ENCODE measurements at places on chromosomes 5 and 9. TPM values are rescaled to one million over a fixed set of nuclear protein-coding genes. Genes with fewer than 3 reads are reported as not detected.

GRCh38 chr5:144433893-144434292, 263.2 kb downstream of the KCTD16 start:
- DNase-seq = no peak

DNA sequence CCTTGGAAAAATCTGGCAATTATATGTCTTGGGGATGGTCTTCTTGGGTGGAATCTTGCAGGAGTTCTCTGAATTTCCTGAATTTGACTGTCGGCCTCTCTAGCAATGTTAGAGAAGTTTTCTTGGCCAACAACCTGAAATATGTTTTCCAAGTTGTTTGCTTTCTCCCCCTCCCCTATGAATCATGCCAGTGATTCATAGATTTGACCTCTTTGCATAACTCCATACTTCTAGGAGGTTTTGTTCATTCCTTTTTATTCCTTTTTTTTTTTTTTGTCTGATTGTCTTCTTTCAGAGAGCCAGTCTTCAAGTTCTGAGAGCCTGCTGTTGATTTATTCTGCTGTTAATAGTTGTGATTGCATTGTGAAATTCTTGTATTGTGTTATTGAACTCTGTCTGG, 56.7 kb upstream of the SLC44A1 start:
- no peak for DNase-seq

DNA sequence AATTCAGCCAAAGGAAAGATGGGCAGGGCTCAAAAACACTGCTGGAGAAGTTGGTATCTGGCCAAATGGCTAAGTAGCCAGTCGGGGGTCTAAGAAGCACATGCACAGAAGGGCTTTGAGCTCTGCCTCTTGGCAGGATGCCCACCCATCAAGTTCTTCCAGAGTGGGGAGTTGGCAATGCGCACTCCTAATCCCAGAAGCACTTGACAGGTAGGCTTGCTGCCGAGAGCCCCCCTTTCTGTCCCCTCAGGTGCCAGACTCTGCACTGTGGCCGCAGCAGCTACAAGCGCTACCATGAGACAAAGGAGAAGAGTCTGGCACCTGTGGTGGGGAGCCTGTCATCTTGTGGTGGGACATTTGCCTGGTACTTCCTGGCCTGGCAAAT, 252.9 kb upstream of the SLC24A2 start:
- DNase-seq = no peak

STKLD1 gene
- total RNA-seq = 0.33 TPM

GRCh38 chr5:175235251-175235960, 208.6 kb downstream of the DRD1 start:
- DNase-seq = no peak

- DNase-seq = no peak
Measured at GRCh38 chr9:117412841-117413240, 2.0 kb downstream of the ASTN2 start.

QRFP gene
- total RNA-seq = not detected

CMBL gene
- 0.35 TPM for total RNA-seq

DNA sequence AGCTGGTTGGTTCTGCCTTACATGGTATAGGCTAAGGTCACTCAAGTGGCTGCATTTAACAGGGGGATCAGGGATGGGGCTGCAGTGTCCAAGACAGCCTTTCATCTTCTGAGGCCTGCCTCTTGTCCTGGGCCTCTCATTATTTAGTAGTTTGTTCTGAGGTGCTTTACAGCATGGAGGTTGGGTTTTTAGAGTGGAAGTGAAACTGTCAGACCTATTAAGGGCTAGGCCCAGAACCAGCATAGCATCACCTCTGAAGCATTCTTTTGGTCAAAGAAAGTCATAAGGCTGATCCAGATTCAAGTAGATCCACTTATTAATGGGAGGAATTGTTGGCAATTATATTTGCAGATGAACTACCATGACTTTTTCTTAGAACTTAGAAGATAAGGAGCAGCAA, 146.0 kb upstream of the NMUR2 start:
- no peak for DNase-seq

DNA sequence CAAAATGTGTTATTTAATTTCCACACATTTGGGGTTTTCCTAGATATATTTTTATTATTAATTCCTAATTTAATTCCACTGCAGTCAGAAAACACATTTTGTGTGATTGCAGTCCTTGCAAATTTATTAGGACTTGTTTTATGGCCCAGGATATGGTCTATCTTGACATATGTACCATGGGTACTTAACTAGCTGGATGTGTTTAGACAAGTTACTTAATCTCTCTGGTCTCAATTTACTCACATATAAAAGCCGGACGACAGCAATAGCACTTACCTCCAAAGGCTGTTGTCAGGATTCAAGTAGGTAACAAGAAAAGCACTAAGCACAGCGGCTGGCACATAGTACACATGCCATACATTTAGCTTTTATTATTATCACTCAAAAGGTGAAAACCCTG, 118.2 kb upstream of the MSX2 start:
- no peak for DNase-seq

DNA sequence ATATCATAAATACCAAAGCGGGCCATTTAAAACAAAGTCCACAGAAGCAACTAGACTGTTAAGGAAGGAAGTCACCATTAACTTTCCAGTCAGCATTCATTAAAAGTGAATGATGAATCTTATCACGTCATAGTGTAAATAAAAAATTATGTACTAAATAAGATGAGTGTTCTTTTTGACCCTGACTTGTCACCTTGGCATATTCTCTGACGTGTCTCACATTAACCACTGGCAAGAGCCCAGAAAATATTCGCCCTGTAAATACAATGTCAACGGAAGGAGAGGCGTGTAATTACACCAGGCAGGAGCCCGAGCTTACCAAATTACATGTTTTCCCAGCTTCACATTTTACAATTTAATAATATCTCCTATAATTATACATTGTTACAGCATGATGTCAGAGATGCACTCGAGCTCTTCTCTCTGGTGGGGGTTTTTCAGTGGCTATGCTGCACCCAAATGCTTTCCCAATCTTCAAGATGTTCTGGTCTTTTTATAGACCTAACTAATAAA, 29.3 kb upstream of the UBE2QL1 start:
- DNase-seq = no peak

DNA sequence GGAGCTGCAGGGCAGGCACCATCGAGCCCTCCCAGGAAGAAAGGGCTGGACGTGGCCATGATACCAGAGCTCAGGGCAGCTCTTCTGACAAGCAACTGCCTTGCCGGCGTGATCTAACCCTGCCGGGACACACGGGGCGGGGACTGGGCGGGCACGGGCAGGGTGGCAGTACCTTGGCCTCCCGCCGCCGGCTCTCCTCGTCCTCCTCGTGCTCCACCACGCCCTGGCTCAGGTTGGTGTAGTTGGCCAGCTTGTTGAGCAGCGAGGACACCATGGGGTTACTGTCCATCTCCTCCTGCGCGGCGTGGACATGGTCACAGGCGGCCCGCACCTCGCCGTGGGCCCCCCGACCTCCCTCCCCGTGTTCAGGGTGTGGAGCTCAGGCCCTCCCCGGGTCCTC, 18.5 kb downstream of the SLC12A7 start:
- DNase-seq = no peak

- DNase-seq = no peak
Measured at GRCh38 chr5:116225281-116225922, 140.6 kb downstream of the COMMD10 start.

PCA3 gene
- not detected for total RNA-seq

- DNase-seq = no peak
Measured at GRCh38 chr5:125149110-125149509, 402.7 kb upstream of the ZNF608 start.

DNA sequence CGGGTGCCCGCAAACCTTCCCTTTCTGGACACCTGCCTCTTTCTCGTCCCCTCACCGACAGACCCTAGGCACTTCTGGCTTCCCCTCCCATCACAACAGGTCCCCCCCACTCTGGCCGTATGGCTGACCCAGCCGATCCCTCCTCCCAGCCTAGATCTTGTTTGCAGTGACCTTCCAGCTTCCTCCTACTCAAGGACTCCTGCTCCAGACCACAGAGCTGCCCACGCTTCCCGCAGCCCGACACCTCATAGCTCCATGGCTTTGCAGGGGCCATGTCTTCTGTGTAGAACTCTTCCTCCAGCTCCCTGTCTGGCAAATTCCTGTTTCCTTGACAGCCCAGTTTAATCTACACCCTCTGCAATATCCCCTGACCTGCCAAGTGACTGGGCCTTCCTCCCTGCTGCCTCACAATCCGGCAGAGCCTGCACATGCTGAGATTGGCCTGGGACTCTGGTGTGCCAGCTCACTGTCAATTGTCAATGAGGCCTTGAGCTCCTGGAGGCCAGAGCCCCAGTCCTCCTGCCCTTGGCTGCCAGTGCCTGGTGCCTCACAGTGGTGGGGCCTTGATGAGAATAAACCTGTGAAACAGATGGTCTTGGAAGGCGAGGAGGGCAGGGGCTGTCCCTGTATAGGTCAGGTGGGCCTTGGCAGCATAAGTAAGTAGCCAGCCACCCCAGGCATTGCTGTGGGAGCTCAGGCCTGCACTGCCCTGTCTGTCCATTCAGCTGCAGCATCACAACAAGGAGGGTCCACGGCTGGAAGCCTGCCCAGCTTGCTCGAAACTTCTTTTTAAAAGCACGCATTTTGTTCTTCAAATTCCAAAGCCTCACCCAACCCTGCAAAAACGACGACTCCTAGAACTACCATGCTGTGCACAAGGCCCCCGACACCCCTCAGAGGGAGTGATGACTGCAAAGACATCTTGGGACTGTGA, 50.5 kb downstream of the GADD45G start:
- no peak for DNase-seq

GFPT2 gene
- total RNA-seq = not detected

- DNase-seq = no peak
Measured at GRCh38 chr9:97632248-97632984, 752 bp downstream of the TSTD2 start.

GRCh38 chr9:129327552-129328328, 149.7 kb upstream of the IER5L start:
- DNase-seq = no peak

PRR16 gene
- not detected for total RNA-seq

ANKHD1 gene
- 118 TPM for total RNA-seq

HAND1 gene
- not detected for total RNA-seq

STC2 gene
- 41.0 TPM for total RNA-seq

DNA sequence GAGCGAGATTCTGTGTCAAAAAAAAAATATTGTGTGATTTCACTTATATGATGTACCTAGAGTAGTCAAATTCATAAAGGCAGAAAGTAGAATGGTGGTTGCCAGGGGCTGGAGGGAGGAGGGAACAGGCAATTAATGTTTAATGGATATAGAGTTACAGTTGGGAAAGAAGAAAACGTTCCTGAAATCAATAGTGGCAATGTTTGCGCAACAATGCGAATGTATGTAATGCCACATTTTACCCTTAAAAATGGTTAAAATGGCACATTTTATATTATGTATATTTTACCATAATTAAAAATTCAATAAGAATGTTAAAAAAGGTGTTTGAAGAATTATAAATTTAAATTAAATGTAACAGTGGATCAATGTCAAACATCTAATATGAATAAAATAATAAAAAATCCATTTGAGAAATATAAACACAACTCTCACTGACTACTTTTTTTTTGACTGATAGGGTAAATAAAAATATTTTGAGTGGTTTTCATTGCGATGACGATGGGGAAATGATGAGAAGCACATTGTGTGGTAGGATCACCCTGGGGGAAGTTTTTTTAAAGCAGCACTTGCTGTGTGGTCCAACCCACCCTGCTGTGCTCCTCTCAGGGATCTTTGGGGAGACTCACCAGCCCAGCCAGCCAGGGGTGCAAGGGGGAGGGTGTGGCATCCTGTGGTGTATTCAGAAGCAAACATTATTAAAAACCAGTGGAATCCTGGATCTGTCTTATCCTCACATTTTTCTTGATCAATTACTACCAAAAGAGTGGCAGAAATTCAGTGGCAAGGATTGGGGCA, 4.3 kb downstream of the FYB1 start:
- peak; percentile 81 for DNase-seq

DENND1A gene
- 22.3 TPM for total RNA-seq

- no peak for DNase-seq
Measured at GRCh38 chr9:93057703-93058354, 672 bp upstream of the SUSD3 start.

FAM78A gene
- total RNA-seq = 51.6 TPM

DNA sequence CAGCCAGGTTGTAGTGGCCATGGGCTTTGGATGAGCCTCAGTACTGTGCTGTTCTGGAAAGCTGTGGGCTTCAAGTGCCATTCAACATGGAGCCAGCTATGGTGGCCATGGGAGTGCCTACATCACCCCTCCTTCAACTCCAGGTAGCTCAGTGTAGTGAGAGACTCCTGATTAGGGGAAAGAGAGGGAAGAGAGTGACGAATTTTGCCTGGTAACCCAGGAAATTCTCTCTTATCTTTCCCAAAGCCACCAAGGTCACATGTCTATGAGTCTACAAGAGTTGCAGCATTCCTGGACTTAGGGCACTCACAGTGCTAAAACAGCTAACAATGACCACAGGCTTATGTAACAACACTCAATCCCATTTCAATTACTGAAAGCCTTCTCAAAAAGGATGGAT, 81.7 kb upstream of the SPTLC1 start:
- DNase-seq = no peak

DBH gene
- not detected for total RNA-seq

ATG10 gene
- total RNA-seq = 5.8 TPM

- no peak for DNase-seq
Measured at GRCh38 chr5:160961038-160961437, 109.0 kb upstream of the ATP10B start.

GRCh38 chr9:134778156-134778555, 102.5 kb upstream of the FCN2 start:
- DNase-seq = no peak

CCDC171 gene
- total RNA-seq = 1.6 TPM

PCDHGA3 gene
- total RNA-seq = 0.19 TPM

DNA sequence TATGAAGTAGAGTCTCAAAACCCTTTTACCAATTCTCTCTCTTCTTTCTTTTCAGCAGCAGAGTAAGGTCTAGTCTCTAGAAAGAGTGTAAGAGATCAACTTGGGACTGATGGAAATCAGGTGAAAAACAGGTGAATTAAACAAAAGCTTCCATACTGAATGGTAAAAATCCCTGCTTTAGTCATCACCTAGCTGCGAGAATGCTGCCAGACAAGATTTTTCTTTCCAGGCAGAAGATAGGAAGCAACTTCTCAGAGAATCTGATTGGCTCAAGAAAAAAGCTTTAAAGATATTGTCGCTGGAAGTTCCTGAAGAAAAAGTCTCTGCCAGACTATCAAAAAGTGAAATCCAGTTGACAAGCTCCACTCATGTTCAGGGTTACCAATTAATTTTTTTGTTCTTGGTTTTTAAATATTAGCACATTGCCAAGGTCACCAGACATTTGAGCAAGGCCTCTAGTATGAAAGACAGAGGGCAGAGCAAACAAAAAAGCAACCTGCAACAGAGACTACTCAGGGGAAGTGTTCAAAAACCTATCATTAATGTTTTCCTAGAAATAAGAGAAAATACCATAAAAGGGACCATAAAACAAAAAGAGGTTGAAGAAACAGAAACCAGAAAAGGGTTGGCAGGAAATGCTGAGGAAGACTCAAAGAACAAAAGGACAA, 9.3 kb downstream of the CDO1 start:
- no peak for DNase-seq

GRCh38 chr9:89675058-89675742, 70.4 kb downstream of the GADD45G start:
- DNase-seq = no peak

Data from activated CD4-positive, alpha-beta T cell treated with anti-CD3 and anti-CD28 coated beads, Interleukin-2, amount 10 ng/mL, durations not matched to agents 24 days and 14 days (primary cell).